ENCODE measurements at places on chromosomes 6 and 20.

DNA sequence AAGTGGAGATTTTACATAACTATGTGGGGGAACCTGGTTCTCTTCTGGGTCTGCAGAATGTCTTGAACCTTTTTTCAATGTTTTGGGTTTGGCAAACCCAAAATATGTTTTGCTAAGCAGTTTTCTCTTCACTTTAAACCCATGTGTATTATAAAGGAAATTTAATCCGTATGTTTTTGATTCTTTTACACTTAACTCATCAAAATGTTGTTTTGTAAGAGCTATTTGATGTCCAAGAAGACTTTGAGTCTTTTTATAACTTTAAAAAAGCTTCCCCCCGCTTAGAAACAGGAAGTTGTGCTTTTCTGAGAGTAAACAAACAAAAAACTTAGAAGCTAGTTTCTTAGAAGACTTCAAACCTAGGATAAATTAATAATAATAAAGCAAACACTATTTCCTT lies 81.9 kb upstream of the CEP162 start:
- DNase-seq, result no peak

GRCh38 chr6:80436663-80437062 lies 330.2 kb downstream of the BCKDHB start:
- no peak for DNase-seq

DNA sequence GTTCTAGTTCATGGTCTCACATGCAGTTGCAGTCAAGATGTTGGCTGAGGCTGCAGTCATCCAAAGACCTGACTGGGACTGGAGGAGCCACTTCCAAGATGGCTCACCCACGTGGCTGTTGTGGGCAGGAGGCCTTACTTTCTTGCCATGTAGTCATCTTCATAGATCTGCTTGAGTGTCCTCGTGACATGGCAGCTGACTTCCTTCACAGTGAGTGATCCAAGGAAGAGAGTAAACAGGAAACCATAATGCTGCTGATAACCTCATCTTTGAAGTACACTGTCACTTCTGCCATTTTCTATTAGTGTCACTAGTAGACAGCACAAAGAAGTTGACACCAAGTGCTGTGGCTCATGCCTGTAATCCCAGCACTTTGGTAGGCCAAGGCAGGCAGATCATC lies 40.1 kb upstream of the AKIRIN2 start:
- DNase-seq, result peak; percentile 31

DNA sequence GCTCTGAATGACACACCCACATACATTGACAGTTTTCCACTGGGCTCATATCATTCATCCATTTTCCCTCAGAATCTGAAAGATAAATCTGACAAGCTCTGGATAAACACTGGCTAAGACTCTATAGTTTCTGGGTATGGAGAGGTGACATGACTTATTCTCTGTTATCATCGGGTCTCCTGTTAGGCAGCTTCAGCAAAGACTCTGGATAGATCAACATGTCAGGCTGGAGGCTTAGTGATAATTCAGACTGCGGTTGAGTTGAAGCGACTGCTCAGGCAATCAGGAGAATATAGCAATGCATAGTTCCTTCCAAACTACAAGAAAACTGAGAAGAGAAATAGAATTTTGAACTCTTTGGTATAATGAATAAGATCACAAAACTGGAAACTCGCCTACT lies 394.6 kb downstream of the CBLN4 start:
- DNase-seq, result no peak

- no peak for DNase-seq
These were observed 116.2 kb downstream of the GFRAL start for GRCh38 chr6:55443238-55444134.

DNA sequence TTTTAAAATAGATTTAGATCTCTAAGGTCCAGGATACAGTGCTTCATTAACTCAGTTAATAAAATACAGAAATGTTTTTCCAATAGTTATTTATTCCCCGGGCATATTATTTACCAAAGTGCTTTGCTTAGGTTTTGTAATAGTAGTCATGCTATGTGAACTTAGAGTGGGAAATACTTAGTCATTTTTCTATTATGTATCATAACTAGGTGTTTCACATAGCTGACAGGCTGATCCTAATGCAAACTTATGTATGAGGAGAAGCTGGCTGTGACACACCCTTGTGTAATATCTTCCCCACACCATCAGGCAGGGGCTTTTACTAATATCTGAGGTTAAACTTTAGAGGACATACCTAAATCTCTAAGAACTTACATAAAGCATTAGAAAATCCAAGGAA lies 277.7 kb upstream of the RIMS1 start:
- DNase-seq, result no peak

DNA sequence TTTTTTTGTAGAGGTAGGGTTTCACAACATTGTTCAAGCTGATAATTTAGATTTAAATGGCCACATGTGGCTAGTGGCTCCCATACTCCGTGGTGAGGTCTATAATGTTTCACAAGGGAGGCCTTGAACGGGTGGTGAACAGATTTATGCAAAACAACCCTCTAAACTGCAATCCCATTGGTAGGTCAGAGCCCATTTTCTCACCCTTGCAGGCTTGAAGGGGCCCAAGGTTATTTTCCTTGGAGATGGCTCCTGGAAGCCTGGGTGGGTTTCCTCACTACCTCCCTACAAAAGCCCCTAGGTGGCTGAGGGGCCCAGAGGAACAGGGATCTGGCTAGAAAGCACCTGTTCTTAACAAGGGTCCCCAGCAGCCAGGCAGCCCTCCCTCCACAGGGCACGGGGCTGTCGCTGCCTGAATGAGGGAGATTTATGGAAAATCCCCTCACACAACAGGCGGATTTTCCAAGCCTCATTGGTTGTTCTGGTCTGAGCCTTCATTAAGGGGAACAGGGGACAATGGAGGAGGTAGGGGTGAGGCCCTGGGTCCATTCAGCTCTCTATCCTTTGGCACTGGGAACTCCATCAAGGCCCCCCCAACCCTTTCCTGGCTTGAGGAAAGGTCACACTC lies 64.6 kb downstream of the VEGFA start:
- DNase-seq, result no peak

GRCh38 chr20:64203037-64203777 lies 39.0 kb downstream of the MYT1 start:
- DNase-seq, result no peak

- no peak for DNase-seq
These were observed 3.0 kb upstream of the CRIP3 start for GRCh38 chr6:43311666-43312065.

DNA sequence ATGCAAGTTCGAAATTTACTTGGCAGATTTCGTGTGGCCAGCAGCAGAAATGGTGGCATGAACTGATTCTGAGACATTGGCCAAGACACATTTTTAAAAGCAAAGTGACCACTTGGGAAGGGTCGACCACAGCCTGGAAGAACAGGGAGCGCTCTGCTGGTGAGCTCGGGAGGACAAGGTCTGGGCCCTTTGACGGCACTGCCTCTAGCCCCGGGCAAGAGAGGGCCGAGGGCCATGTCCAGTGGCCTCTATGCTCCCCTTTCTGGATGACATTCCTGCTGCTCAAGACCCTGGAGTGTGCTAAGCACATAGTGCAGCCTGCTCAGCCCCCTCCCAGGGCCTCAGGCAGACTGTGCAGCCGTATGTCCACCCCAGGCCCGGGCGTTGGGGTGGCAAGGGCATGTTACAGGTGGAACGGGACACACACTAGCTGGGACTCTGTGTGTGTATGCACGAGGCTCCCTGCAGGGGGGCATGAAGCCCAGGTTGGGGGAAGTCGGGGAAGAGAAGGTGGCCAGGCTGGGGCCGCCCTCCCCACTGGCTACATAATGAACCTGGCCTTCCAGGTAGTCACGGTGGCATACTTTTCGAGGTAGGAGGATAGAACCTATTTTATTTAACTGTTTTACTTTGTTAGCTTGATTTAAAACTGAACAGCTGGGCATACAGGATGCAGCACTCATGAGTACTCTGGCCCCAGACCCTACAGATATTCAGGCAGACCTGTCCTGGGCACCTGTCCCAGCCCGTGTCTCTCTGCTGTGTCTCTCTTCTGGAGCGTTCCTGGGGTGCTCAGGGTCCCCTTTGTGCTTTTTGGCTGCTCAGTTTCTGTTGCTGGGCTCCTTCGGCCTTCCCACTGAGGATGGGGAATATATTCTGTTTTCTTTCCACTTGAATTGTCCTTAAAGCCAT lies 6.4 kb downstream of the SYNJ2 start:
- no peak for DNase-seq

- DNase-seq, result no peak
These were observed 26.3 kb upstream of the EPM2A start for GRCh38 chr6:145761584-145761983.

DNA sequence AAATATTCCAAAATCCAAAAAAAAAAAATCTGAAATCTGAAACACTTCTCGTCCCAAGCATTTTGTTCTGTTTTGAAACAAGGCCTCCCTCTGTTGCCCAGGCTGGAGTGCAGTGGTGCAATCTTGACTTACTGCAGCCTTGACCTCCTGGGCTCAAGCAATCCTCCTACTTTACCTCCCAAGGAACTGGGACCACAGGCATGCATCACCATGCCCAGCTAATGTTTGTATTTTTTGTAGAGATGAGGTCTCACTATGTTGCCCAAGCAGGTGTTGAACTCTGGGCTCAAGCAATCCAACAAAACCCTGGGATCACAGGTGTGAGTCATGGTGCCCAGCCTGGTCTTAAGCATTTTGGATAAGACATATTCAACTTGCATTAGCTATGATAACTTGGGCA lies 13.6 kb downstream of the SESN1 start:
- no peak for DNase-seq

DNA sequence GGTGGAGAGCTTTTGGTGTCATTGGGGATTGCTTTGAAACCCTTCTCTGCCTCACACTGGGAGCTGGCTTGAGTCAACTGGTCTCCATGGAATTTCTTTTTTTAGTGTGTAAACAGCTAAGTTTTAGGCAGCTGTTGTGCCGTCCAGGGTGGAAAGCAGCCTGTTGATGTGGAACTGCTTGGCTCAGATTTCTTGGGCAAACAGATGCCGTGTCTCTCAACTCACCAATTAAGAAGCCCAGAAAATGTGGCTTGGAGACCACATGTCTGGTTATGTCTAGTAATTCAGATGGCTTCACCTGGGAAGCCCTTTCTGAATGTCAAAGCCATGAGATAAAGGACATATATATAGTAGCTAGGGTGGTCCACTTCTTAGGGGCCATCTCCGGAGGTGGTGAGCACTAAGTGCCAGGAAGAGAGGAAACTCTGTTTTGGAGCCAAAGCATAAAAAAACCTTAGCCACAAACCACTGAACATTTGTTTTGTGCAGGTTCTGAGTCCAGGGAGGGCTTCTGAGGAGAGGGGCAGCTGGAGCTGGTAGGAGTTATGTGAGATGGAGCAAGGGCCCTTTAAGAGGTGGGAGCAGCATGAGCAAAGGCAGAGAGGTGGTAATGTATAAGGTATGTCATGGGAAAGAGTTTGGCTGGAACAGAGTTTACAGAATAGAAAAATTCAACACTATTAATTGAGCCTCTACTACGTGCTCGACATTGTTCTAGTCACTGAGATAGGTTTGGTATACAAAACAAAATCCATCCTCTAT lies 31.2 kb downstream of the SRSF3 start:
- no peak for DNase-seq

- DNase-seq, result no peak
These were observed 350.6 kb downstream of the SAMD5 start for GRCh38 chr6:147859071-147859470.
